CD4-positive, alpha-beta T cell treated with Interleukin-17A for 1 hour (primary cell): ENCODE measurements at places on chromosomes 3 and 15.

- DNase-seq: no peak
Observed at GRCh38 chr3:41288785-41289184, 89.5 kb downstream of the CTNNB1 start.

DNA sequence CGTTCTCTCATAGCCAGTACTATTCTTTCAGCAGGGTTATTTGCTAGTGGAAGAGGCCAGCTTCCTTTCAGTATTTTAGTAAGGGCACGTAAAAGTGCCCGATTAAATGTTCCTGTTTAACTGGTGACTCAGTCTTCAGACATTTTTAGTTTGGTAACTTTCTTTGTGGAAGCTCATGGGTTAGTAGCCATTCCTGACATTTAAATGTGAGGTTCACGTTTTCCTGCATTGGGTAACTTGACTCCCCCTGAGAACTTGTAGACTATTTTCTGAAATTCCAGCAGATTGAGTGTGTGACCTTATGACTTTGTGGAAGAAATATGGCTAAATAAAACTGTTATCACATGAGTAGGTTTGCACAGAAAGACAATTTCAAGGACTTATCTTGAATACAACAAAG lies 16.9 kb downstream of the ABHD2 start:
- no peak for DNase-seq

- no peak for DNase-seq
Observed at GRCh38 chr3:106288781-106289180, 420.0 kb upstream of the CBLB start.

DNA sequence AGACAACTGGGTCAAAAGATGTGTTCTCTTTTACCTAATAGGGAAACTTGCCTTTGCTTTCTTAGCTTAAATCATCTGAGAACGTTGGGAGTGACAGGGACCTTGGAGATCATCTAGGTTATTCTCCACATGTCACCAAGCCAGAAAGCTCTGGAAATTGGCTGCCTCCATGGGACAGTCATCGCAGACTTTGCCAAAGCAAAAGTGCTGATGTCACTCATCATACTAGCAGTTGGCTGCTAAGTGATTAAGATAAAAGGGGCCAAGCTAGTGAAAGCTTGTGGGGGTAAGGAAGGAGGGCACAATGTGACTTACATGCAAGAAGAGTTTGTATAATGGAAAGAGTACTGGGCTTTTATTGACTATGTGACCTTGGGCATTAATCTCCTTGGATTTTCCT lies 198.0 kb upstream of the PFN2 start:
- no peak for DNase-seq

- no peak for DNase-seq
Observed at GRCh38 chr15:60518511-60518910, 39.6 kb upstream of the ICE2 start.

DNA sequence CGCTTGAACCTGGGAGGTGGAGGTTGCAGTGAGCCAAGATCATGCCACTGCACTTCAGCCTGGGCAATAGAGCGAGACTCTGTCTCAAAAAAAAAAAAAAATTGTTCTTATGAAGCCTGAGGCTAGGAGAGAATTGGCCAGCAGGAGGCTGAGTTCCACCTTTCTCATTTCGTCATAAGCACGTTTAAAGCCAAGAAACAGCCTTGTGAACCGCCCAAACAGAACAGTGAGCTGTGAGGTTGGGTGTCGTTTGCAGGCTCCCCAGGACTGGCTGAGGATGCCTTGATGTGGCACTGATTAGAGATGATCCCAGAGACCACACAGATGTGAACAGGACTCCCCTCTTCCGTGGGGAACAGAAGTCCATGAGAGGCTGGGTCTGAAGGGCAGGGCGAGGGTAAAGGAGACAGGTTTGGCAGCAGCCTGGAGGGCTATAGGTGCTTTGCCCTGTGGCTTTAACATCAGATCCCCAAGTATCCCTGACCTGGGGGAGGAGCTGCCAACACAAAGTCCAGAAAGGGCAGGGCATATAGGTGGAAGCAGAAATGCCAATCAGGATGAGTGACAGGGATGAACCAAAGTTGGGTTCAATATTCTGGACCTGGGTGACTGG lies 52.9 kb downstream of the CLEC3B start:
- no peak for DNase-seq
